Caki2 (cell line): ENCODE measurements at places on chromosomes 16 and 17.

GRCh38 chr17:2718150-2718938 is 6.8 kb upstream of the CLUH start:
- no peak for DNase-seq

GRCh38 chr16:1984347-1985225 is 593 bp downstream of the GFER start:
- DNase-seq = no peak

DNA sequence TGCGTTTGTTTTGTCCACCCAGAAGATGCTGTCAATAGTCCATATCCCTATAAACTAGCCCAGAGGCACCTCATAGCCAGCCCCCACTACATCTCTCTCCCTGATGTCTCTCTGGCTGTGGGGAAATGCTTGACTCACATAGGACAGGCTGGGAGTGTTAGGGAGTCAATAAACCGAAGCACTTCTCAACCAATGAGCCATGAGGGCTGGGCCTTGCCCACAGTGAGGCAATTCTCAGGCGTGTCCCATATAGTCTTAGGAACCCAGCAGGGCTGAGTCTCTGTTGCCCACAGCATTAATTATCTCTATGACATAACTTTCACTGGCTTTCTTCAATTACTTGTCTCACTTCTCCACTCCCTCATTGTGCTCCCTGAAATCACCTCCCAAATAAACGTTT is 387.3 kb upstream of the CDH11 start:
- DNase-seq = no peak

DNA sequence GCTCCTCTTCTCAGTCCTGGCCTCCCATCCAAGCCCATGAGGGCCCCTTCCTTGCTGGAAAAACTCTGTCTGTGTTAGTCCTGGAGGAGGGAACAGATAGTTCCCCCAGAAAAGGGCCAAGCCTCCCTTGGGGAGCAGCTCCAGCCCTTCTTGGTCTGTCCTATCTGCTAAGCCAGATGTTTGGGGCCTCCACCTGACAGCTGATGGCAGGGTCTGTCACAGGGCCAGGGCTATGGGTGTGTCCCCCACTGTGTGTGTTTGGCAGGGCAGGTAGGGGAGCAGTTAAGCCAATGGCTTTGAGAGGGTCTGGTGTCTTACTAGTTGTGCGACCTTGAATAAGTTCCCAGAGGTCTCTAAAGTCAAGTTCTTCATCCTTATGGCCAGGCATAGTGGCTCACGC is 13.6 kb upstream of the SLC4A1 start:
- DNase-seq = no peak

- DNase-seq = no peak
Measured at GRCh38 chr17:8700546-8700945, 44.1 kb downstream of the CCDC42 start.
